ENCODE measurements at places on chromosomes 12 and 14.

DNA sequence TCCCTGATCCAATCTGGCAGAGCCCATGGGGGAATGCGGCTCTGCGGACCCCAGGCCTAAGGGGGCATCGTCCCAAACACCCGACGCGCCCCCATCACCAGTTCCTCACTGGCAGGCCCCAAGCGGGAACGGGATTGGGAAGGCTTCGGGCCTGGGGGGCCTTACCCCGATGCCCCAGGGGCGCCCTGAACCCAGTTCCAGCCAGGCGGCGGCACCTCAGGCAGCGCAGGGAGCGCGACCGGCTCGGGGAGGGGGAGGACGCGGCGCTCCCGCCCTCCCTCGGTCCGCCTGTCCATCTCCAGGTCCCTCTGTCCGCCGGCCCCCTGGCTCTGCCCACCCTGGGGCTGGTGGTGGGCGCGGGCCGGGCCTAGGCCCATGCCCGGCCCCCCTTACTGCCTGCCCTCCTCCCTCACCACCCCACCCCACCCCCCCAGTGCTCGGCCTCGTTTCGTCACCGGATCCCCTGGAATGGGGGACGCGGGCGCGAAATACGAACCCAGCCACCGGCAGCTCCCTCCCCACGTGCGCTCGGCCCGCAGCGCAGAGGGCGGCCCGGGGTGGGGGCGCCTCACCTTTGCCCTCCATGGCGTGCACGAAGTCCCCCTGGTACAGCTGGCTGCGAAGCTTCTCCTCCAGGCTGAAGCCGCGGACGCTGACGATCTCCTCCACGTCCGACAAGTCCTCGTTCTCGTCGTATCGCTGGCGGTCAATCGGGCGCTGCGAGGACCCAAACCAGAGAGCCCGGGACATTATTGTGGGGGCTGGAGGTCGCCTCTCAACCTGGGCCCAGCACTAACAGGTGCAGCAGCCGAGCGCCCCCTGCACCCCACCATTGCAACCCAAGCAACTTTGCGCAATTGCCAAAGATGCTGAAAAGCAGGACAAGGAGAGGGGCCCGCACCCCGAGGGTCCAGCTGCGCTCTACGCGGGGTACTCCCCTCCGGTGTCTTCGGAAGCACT is 2.3 kb downstream of the KDM2B start:
- peak; percentile 24 for DNase-seq

GRCh38 chr12:23039834-23040233 is 414.9 kb downstream of the ETNK1 start:
- no peak for DNase-seq

GRCh38 chr14:79992407-79993198 is 218.7 kb downstream of the DIO2 start:
- DNase-seq: no peak

- no peak for DNase-seq
Measured at GRCh38 chr12:78732481-78732880, 132.1 kb upstream of the SYT1 start.

DNA sequence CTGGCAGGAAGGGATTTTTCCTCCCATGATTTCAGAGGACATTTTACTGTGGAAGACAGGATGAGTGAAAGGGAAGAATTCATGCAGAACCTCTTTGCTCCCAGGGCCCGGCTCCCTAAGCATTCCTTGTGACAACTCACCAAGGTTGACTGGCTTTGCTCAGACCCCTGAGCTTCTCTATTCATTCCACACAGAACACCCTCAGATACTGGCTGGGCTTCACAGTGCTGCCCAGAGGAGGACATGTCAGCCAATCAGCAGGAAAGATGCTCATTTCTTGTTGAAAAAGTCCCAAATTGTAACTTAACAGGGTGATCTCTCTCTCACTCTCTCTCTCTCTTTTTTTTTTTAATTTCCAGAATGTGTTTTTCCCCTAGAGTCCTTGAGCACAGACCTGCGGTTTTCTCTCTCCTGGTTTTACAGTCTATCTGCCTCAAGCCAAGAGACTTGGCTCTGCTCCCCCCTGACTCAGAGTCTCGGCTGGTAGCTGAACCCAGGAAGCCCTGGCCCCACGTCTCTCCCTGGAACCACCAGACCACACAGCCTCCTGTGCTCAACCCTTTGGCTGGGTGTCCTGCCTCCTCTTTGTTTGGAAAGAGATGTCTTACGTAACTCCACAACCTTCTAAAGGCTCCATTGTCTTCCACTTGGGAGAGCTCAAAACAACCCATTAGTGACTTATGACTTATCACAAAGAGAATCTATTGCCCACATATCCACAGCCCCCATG is 43.9 kb downstream of the SSPN start:
- DNase-seq: no peak

GRCh38 chr14:79645753-79646362 is 565.4 kb downstream of the DIO2 start:
- DNase-seq: no peak

GRCh38 chr14:69535230-69535848 is 39.3 kb downstream of the CCDC177 start:
- no peak for DNase-seq

GRCh38 chr12:110024051-110024450 is 24.3 kb downstream of the C12orf76 start:
- no peak for DNase-seq

GRCh38 chr14:97077687-97078086 is 280.5 kb downstream of the VRK1 start:
- no peak for DNase-seq

- peak; percentile 95 for DNase-seq
Measured at GRCh38 chr14:102316743-102317563, 2.6 kb upstream of the ZNF839 start.

DNA sequence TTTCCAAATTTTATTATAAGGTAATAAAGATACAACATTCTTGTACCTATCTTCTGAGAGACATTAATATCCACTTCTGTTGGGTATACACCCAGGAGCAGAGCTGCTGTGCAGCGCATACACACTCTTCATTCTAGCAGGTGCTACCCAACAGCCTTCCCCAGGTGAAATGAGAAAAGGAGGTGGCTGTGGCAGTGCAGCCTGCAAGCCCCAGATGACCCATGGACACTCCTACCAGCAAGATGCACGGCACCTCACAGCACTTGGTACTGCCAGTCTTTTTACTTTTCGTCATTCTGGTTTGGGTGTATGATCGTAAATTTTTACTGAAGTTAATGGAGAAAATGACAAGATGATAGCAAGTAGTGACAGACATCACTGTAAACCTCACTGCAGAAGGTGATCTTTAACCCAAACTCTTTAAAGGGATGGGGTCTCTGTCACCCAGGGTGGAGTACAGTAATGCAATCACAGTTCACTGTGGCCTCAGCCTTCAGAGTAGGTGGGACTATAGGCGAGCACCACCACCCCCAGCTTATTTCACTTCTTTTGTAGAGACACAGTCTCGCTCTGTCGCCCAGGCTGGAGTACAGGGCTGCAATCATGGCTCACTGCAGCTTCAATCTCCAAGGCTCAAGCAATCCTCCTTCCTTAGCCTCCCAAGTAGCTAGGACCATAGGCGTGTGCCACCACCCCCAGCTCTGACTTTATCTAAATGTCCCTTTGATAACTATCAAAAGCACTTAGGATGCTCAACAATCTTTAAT is 26.5 kb downstream of the VPS37B start:
- no peak for DNase-seq

DNA sequence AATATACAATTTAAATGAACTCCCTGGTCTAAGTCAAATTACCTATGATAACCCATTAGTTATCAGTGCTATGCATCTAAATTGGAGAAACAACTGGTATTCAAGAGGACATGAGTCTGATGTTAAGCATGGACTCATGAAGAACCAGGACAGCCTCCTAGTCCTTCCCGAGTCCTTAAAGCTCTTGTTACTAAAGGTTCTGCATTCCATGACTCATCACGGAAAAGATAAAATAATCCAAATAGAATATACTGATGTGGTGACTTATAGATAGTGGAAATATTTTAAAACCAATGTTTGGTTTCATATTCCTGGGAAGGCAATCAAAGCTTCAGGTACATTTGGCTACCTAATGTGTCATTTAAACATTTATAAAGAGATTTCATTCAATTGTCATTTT is 117.2 kb upstream of the PMCH start:
- DNase-seq: no peak

DNA sequence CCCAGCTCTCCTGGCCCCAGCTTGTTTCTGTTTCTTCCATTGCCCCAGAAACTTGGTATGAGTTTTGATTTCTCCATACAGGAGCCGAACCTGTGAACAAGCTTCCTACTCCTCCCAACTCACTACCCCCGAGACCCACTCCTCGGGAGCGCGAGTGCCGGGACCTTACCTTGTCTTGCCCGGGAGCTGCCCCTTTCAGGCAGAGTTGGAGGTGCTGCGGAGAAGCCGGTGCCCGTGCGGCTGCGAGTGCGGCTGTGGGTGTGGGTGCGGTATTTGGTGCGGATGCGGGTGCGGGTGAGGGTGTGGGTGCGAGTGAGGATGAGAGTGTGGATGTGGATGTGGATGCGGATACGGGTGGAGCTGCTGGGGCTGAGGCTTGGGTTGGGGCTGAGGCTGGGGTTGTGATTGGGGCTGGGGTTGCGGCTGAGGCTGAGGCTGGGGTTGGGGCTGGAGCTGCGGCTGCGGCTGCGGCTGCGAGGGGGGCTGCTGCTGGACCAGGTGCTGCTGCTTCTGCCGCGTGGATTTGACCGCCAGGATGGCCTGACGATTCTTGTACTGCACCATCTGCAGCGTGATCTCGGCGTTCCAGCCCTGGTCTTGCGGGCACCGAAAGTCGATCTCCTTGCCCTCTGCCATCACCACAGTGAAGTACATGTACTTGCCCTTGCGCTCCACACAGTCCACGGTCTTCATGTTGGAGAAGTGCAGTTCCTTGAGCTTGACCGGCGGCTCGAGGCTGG is 1.1 kb downstream of the PHLDA1 start:
- DNase-seq: peak; percentile 43

DNA sequence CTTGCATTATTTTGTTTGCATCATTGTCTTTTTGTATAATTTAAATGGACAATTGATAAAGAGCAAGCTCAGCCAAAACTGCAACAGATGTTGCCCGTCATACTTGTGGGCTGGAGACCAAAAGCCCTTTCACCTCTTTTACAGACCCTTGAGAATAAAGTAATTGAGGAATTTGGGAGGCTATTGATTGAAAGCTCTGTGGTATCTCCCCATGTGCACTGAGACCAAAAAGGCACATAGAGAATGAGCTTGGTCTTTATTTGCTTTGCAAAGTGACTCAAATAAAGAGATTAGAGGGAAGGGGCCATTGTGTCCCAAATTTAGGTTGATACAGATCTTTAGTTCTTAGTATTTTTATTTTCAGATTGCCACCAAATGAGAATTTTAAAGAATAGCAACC is 617.6 kb downstream of the TRHDE start:
- no peak for DNase-seq

DNA sequence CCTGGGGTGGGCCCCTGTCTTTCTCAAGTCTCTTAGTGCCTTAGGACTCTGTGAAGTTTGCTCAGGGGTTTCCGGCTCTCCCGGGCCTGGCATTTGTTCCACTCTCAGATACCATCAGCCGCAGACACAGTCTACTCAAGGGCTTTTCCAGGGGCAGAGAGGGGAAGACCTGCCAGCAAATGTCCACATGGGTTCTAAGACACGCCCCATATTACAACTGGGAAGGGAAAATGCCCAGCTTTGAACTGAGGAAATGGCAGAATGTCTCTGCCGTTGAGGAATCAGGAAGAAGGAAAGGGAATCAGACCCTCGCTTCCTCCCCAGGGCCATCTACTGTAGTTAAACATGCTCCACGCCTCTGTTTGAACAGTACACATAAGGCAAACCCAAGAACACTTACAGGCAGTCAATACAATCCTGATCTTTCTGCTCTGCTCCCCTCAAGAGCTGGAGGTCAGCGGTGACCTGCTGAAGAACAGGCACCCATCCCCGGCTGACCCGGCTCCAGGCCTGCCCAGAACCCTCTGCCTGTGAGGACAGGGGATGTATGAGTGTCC is 7.9 kb downstream of the CCDC85C start:
- no peak for DNase-seq

DNA sequence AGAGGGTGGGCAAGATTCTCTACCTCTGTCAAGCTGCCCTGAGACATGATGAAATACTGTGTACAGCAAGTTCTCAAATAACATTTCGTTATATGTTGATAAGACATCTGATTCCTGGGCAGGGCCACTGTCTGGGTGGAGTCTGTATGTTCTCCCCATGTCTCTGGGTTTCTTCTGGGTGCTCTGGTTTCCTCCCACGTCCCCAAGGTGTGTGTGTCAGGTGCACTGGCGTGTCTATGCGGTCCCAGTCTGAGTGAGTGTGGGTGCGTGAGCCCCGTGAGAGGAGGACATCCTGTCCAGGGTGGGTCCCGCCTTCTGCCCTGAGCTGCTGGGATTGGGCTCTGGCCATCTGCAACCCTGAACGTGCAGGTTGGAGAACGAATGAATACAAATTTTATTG is 29.6 kb downstream of the KCTD10 start:
- no peak for DNase-seq

DNA sequence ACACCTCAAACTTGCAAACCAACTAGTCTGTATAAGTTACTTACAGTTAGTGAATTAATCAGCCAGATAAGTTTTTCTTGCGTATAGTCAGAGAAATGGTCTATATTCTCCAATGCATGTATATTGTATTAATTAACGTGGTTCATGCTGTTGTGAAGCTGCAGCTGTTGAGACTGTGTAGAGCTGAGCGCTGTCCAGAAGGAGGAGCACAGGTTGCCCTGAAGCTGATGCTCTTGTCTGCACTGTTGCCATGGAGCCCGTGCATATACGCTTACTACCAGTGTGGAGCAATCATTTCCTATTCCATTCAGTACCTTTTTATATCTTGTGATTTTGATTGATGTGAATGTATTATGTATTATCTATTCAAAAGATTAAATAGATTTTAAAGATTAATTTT is 74.3 kb upstream of the ARID2 start:
- DNase-seq: peak; percentile 60

DNA sequence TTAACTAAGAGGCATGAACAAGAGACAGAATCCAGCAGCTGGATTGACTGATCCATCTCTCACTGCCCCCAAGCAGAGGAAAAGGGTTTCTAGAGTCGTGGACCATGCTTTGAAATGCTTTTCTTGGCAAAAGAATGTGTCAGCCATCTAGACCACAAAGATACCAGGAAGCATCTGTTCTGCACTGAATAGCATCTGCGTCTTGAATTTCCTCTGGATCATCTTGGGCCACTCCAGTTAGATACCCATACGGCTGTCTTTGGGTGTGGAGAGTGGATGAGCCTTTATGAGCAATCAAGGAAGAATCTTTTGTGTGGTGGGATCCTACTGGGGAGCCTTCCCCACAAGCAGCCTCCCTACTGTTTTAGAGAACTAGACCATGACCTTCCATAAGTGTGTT is 16.0 kb upstream of the RFX4 start:
- no peak for DNase-seq

All from activated CD4-positive, alpha-beta T cell treated with anti-CD3 and anti-CD28 coated beads, Interleukin-2, amount 50 U/mL, for 1 hour (primary cell).